ENCODE measurements at places on chromosomes 4 and X.

- DNase-seq: no peak
Measured at GRCh38 chrX:87299563-87300160, 217.9 kb upstream of the KLHL4 start.

DNA sequence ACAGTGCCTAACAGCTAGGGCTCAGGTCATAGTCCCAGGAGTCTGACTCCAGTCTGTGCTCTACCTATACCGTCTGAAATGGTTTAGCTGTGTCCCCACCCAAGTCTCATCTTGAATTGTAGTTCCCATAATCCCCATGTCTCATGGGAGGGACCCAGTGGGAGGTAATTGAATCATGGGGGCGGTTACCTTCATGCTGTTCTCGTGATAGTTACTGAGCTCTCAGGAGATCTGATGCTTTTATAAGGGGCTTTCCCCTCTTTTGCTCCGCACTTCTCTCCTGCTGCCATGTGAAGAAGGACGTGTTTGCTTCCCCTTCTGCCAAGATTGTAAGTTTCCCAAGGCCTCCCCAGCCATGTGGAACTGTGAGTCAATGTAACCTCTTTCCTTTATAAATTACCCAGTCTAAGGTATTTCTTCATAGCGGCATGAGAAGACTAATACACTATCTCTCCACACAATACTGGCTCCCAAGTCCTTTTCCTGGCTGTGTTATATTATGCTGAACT is 110.8 kb downstream of the AFAP1 start:
- no peak for DNase-seq

DNA sequence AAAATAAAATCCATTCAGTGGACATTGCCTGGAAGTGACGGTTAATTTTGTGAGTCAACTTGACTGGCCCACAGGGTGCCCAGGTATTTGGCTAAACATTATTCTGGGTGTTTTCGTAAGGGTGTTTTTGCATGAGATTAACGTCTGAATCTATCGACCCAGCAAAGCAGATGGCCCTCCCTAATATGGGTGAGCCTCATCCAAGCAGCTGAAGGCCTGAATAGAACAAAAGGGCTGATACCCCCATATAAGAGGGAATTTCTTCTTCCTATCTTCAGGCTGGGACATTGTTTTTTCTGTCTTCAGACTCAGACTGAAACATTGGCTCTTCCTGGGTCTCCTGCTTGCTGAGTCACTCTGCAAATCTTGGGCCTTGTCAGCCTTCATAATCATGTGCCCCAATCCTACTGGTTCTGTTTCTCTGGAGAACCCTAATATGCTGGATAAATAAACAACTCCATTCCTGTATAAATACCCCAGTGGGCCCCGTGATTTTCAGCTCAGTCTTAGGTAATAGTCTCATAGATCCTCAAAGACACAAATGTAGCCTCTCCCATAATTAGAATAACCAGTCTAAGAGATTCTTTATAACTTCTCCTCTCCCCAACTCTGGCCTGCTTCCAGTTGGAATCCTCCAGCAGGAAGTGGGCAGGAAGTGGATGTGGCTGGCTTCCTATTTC is 33.1 kb upstream of the DDX3X start:
- DNase-seq: no peak

DNA sequence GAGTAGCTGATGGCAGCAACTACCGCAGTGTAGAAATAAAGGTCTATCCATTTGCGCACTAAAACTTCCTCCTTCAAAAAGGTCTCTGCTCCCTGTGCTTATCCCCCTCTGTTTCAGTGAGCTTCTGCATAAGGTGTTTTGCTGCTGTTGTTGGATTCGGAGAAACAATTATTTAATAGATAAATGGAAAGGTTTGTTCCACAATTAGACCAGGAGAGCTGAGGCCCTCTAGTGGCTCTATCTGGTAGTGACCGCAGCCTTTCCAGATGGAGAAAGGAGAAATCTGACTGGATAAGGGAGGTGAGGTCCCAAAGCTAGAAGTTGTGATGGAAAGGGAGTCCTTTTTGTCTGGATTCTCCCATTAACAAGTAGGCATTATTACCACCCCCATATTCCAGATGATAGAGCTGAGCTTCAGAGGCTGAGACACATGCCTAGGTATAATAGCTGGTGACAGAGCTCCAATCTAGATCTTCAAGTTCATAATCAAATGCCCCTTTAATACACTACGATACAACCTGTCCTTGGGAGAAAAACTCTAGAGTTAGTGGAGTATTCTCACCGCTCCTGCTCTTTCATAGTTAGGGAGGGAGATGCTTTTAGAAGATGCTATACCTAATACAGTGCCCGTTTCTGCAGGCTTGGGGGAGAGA is 5.1 kb upstream of the GABRQ start:
- DNase-seq: peak; percentile 8

DNA sequence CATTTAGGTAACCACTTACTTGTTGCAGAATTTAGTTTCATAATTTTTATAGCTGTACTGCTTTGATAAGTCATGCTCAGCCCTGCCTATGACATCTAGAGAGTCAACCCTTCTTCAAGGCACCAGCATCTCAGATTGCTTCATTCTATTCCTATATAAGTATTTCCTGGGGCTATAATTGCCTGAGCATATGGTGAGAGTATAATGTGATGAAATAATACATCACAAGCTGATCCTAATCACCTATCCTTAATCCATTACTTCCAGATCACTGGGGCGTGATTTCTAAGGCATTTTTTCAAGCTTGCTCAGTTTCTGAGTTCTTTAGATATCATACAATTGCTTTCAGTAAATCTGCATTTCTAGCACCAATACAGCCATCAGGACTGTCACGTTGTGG is 200.0 kb upstream of the NPY2R start:
- no peak for DNase-seq

- no peak for DNase-seq
Measured at GRCh38 chr4:74661427-74662201, 132.7 kb downstream of the BTC start.
